ENCODE measurements at places on chromosomes 5 and 9.
A peak's percentile ranks its signal among the peaks of the same experiment; 100 is the strongest.

DNA sequence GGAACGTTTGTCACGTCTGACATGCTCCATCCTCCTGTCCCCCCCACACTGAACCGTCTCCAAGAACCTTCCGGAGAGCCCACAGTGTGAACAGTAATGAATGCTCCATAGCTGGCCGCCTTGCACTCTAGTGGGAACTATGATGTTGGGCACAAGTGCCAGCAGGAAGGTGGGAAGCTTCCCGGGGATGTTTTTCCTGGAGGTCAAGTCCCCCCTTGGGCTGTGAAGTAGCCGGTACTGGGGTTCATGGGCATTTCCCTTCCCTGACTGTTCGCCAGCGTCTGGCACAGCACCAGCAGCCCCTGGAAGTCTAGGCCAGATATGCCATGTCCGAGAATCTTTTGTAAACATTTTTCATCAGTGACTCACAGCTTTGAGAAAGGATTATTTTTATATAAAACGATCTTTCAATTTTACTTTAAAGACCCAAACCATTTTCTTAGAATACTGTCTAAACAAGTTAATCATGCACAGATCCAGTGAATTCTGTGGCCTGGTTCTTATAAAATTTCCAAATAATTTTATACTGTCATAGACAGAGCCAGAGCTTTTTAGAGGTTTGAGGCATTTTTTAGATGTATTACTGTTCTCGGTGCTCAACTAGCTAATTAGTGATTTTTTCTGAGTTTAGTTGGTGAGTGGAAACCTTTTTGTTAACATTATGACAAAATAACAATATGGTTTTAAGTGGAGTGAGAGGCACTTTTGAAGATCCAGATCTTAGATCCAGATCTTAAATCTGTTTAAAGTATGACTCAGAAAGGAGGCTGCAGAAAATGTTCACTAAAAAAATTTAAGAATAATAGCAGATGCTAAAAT lies 11.6 kb downstream of the ABL1 start:
- peak; percentile 79 for DNase-seq

DNA sequence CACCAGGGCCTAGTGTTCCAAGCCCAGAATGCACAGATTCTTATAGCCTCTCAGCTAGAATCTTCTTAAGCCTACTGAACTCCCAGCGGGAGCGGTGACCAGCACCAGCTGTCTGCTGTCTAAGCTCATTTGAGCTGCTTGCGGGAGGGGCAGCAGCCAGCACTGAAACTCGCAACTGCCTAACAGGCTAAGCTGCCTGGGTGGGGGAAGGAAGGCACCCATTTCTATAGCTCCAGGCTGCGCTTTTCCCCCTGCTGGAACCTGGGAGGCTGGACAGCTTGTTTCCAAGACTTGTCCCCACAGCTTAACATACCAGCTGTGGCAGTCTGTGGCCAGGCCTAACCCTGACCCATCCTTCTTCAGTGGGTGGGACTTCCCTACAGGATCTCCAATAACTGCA lies 512.9 kb downstream of the EFNA5 start:
- DNase-seq = no peak

GRCh38 chr5:154627698-154628678 lies 127.2 kb upstream of the LARP1 start:
- peak; percentile 68 for DNase-seq

GRCh38 chr5:5983261-5983980 lies 394.9 kb downstream of the MED10 start:
- no peak for DNase-seq

- DNase-seq = no peak
Observed at GRCh38 chr9:133490865-133491655, 12.2 kb upstream of the SLC2A6 start.

DNA sequence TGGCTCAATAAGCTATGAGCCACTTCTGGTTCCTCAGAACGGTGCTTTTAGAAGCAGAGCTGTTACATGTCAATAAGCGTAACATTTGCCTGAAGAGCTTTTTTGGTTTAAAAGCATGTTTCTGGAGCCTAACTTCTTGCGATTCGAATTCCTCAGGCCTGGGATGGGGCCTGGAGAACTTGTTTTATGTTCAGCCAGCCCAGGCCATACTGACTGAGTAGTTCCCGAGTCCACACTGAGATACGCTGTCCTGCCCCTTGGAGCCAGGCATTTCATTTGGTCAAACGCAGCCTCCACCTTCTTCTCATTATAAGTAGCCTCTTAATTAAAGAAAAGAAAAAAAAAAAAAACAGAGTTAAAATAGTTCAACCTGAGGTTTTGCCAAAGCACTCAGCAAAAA lies 260.6 kb upstream of the ANKRD55 start:
- DNase-seq = no peak

DNA sequence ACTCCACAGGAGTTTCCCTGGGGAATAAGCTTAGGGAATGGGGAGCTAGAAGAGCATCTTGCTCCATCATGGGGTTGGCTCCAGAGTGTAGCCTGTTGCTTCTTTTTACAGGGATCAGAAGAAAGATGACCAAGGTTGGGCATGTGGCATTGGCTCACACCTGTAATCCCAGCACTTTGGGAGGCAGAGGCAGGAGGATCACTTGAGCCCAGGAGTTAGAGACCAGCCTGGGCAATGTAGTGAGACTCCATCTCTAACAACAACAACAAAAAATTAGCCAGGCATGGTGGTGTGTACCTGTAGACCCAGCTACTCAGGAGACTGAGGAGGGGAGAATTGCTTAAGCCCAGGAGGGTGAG lies 18.4 kb downstream of the NUDT2 start:
- no peak for DNase-seq

GRCh38 chr5:172315587-172316493 lies 32.3 kb upstream of the UBTD2 start:
- DNase-seq = no peak

GRCh38 chr5:78586251-78586650 lies 62.3 kb downstream of the LHFPL2 start:
- DNase-seq = peak; percentile 98

DNA sequence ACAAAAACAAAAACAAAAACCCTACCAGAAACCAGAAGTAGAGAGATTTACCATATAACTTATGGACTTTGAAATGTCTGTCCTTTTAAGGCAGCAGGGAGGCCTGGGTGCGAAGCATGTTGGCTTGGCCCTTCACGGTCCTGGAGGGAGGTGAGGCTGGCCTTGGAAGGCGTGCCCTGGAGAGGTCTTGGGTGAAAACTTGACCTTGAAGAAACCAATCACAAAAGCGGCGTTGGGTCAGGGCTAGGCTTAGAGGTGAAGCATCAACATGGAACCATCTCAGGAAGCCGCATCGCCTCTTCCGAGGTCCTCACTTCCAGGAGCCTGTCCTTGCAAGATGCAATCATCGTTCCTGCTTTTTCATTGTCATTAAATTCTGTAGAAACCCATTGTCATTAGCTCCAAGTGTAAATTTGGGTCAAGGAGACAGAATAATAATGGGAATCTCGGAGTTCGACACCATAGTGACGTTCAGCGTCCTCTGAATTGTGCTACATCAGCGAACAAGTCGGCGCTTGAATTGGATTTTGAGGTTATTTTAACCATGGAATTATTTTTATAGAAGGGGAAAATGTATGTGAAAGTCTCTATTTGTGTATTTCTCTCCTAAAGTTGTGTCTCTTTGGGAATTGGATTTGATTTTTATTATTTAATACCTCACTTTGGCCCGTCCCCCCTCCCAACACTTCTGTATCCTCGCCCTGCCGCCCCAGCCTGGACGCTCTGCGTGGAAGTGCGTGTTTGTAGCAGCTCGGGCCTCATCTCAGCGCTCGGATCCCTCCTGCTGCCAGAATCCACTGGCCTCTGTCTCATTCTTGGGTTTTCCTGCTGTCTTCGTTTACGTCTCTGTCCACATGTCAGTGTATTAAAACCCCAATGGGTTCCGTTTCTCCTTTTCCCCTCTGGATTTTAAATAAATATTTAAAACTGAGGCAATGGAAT lies 11.1 kb upstream of the ORM1 start:
- no peak for DNase-seq

- DNase-seq = no peak
Observed at GRCh38 chr5:73957397-73958001, 331.5 kb downstream of the ARHGEF28 start.

GRCh38 chr5:142871363-142872193 lies 101.4 kb downstream of the ARHGAP26 start:
- no peak for DNase-seq

GRCh38 chr5:159519365-159519764 lies 189.1 kb upstream of the IL12B start:
- DNase-seq = no peak

GRCh38 chr9:76580188-76580587 lies 121.2 kb downstream of the GCNT1 start:
- DNase-seq = no peak

DNA sequence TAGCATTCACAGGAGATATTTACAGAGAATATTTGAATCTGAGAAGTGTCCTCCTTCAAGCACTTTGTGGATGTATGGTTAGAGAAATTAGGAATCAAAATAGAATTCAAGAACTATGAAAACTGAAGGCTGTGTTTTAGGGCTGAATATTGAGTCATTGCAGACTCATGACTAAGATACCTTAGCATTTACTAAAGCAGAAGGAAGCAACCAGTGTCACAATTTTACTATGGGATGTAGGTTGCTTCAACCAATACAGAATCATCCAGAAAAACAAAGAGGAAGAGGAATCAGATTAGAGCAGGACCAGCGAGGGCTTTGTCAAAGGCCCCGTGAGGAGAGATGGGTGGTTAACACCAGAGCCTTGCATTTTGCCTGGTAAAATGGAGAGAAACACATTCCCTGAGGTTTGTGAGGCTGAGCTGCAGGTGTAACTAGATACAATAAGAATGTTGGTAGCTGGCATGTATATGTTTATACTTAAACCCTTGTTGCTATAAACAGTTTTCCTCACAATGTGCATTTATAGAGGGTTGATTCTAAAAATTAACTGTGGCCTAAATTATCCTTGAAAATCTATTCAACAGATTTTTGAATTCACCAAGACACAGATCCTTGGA lies 518.1 kb downstream of the AGTPBP1 start:
- DNase-seq = peak; percentile 57

- DNase-seq = peak; percentile 57
Observed at GRCh38 chr9:123065196-123065595, 31.7 kb downstream of the GPR21 start.

DNA sequence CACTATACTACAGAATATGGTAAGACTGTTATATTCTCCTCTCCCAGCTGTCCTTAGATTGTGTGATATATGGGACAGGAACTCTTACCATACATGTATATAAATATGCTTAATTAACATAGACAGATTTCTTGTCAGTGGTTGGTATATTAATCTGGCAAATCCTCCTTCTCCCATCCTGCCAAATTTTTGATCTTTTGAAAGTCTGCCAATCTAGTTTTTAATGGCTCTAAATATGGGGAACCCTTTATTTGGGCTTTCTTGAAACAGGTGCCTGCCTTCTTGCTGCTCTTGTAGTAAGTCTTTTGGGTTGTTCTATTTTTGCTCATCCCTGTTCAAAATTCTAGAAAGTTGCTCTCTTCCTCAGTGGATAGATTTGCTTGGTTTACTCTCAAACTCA lies 63.5 kb downstream of the SPATA31D1 start:
- no peak for DNase-seq

GRCh38 chr5:93915142-93915553 lies 173.7 kb upstream of the POU5F2 start:
- DNase-seq = peak; percentile 41

DNA sequence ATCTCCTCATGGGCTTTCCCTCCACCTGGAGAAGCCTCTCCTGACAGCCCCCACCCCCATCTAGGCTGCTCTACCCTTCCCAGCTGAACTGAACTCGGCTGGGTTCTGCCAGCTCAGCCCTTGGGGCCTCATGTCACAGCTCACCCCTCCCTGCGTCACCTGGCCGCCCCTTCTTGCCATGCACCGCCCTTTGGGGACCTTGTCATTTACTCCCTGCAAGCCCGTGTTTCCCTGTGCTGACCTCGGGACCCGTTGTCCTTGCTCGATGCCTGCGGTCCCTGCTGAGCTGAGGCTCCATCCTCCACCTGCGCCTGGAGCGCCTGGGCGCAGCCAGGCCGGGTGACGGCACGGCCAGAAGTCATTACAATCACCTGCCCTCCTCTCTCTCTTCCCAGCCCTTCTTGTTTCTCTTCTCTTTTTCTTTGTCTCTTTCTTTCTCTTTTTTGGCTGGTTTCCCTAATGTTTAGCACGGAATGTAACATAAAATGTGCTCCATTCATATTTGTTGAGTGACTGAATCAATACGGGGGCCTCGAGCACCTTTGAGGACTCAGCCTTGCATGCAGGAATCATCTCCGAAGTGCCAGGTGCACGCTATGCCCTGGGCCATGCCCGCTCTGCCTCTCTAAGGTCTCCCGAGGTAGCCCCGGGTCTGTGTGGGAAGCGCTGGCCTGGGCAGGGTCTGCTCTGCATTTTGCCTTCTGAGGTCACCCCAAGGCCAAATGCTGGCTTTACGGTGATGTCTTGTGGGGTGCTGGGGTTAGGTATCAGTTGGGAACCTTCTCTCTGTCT lies 48.1 kb upstream of the COL5A1 start:
- peak; percentile 38 for DNase-seq

DNA sequence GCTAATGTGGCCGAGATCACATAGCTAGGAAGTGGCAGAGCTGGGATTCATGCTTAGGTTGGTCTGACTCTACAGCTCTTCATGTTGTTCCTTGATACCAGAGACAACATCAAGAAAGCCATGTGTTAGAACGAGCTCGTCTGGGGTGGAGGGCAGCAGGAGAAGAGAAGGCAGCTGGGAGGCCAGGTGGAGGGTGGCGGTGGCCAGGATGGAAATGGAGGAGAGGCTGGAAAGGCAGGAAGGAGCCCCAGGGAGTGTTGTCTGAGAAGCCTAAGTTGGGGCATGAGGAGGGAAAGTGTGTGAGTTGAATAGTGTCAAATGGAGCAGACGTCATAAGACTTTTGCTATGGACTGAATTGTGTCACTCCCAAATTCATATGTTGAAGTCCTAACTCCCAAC lies 315.3 kb downstream of the GADD45G start:
- no peak for DNase-seq

- DNase-seq = peak; percentile 8
Observed at GRCh38 chr5:103674739-103675138, 112.2 kb upstream of the NUDT12 start.

DNA sequence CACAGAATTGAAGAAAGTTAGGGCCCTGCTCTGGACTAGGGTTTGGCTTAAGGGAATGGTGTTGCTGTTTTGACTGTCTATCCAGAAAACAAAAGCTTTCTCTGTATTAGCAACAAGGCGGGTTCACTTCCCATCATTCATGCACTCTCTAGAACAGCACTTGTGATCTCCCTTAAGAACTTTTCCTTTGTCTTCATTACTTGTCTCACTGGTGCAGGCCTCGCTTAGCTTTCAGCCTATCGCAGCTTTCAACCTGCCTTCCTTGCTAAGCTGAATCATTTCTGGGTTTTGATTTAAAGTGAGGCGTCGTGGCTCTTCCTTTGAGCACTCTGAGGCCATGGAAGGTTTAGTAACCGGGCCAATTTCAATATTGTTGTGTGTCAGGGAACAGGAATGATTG lies 35.2 kb upstream of the LPCAT1 start:
- DNase-seq = no peak

DNA sequence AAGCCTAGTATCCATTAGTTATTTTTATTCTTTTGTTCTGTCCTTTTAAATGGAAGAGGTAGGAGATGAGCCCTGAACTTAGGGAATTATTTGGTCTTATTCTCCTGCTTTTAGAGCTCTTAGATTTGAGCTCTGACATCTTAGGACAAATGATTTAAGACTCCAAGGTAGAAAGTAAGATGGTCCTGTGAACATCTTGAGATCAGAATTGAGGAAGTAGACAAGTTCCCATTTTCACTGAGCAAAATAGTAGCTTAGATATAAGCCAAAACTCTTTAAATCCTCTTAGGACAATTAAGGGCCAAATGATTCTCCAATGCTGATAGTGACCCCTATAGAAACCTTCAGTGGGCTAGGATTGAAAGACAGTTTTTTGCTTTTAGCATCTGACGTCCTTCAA lies 53.0 kb upstream of the RUSC2 start:
- no peak for DNase-seq

Data from fibroblast of skin of right quadriceps (primary cell).